Muscle of leg (tissue), 16 donors: ENCODE measurements at places on chromosomes 1 and 21.
A peak's percentile ranks its signal among the peaks of the same experiment; 100 is the strongest.

DNA sequence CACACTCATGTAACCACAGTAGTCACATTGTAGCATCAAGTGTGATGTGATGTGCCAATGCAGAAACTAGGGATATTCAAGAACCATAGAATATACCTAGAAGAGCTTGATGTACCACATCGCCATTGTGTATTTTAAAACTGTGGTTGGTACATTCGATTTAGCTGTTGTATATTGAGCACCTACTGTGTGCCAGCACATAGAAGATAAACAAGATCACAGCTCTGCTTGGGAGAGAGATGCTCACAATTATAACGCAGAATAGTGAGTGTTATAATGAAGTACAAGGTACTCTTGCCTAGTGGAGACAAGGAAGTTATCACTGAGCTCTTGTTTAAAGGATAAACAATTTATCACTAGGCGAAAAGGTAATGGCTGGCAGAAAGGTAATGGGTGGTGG lies 4.7 kb downstream of the BTF3L4 start:
- DNase-seq: no peak

- DNase-seq: peak; percentile 47
Measured at GRCh38 chr1:232978091-232978634, 27.8 kb downstream of the NTPCR start.

GRCh38 chr1:3456449-3456963 lies 2.0 kb downstream of the ARHGEF16 start:
- no peak for DNase-seq

DNA sequence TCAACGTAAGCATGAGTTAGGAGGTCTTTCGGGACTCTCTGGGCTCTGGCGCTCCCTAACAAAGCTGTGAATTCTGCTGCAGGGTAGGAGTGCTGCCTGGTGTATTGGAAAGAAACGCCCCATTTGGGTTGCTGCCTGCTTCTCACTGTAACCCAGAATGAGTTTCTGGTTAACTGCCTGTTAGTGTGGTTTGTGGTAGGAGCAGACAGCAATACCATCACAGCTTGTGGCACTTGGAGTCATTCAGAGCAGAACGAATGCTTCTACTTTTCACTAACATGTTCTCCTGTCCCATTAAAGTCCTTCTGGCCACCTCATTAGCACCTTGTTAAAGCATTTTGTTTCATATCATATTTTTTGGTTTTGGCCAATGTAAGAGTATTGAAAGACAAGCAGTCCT lies 18.1 kb downstream of the MAP3K7CL start:
- DNase-seq: peak; percentile 52

GRCh38 chr1:2489615-2490014 lies 13.5 kb downstream of the PLCH2 start:
- no peak for DNase-seq

GRCh38 chr1:115530407-115530806 lies 111.4 kb upstream of the VANGL1 start:
- DNase-seq: peak; percentile 75

DNA sequence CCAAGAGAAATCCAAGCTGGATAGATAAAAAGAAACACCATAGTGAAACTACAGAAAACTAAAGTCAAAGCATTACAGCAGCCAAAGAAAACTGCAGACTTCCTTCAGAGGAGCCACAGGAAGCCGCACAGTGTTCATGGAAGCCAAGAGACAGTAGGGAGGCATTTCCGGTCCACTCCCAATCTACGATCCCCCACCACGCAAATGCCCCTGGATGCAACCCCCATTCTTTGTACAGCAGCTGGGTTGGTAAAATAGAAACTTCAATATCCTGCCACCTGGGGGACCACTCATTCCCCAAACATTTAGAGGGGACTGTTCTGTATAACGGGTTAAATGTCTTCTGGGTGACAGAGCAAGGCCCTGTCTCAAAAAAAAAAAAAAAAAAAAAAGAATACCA lies 43.9 kb upstream of the TSPEAR start:
- no peak for DNase-seq

GRCh38 chr1:218348628-218349071 lies 3.5 kb downstream of the TGFB2 start:
- DNase-seq: peak; percentile 61

DNA sequence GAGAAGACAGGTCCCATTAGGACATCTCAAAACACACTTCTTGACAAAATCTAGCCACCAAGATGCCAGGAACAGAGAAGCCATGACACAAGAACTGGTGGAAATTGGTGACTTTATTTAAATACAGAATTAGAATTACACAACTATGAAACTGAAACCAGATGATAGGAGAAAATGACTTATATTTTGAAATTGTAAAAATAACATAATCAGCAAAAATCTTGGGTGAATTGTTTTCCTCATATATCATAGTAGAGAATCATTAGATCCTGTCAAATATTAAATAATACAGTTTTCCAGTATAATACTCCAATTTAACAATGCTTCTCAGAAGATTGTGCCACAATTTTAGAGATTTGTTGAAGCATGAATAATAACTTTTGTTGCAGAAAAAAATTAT lies 81.5 kb upstream of the MROH9 start:
- no peak for DNase-seq

- no peak for DNase-seq
Measured at GRCh38 chr1:70042090-70042731, 163.2 kb downstream of the LRRC40 start.

GRCh38 chr1:172229942-172230341 lies 190.5 kb upstream of the C1orf105 start:
- DNase-seq: peak; percentile 67

DNA sequence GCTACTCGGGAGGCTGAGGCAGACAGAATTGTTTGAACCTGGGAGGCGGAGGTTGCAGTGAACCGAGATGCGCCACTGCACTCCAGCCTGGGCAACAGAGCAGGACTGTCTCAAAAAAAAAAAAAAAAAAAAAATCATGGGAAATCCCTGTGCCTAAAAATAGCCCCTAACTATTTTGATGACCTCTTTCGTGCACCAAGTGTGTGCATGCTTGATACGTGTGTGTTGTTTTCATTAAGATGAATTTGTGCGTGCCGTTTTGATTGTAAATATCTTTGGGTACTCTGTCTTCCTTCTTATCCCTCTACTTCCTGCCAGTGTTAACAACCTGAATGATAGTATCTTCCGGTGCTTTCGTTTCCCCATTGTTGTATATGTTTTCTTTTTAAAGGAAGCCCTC lies 9.8 kb downstream of the CACYBP start:
- DNase-seq: no peak
